Stimulated activated CD8-positive, alpha-beta memory T cell treated with anti-CD3 and anti-CD28 coated beads, Interleukin-2, amount 100 ng/mL, for 48 hours (primary cell): ENCODE measurements at places on chromosomes 2 and 18.

GRCh38 chr2:124122340-124122739 lies 97.3 kb downstream of the CNTNAP5 start:
- no peak for DNase-seq

DNA sequence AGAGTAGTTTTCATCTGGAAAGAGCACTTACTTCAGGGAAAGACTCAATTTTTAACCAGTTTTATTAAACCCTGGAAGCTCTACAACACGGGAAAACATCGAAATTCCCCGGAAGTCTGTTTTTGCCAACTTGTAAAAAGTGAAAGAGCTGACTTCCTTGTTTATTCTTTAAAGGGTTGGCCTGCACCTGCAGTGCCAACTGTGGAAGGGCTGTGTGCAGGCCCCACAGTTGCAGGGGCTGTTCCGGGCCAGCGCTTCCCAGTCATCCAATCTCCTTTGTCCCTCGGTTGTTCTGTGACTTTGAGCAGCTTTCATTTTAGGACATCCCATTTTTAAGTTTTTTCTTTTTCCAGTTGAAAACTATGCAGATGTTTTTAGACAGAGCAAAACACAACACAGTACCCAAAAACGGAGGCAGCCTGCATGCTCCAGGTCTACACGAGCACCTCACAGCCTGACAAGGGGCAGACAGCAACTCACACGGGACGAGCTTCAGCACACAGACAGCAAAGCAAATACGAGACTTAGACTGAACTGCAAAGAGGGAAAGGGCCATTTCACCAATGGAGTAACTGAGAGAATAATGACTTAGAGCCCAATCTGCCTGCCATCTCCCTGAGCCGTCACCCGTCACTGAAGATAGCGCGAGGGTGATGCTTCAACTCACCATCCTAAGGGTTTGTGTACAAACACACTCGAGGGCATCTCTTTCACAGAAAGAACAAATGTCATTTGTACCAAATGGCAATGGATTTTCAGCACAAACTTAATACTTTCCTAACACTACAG lies 70.6 kb downstream of the EMILIN2 start:
- no peak for DNase-seq

- DNase-seq, result no peak
Measured at GRCh38 chr18:8912348-8913326, 189.9 kb upstream of the NDUFV2 start.

DNA sequence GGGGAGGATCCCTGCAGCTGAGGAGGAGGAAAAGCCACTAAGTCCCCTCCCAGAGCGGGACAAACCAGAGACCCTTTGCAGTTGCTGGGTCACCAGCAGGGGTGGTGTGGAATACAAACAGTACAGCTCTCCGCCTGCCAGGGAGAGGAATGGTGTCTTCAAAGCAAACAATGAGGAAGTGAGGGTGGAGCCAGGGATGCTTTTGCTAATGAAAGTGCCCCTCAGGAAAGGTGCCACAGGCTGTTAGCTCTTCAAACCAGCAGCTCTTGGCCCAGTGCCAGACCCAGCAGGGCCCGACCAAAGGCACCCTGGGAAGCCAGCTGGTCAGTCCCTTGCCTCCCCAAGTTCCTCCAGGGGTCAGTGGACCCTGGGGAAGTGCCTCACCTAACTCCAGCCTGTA lies 102.8 kb downstream of the HIBCH start:
- DNase-seq, result no peak

DNA sequence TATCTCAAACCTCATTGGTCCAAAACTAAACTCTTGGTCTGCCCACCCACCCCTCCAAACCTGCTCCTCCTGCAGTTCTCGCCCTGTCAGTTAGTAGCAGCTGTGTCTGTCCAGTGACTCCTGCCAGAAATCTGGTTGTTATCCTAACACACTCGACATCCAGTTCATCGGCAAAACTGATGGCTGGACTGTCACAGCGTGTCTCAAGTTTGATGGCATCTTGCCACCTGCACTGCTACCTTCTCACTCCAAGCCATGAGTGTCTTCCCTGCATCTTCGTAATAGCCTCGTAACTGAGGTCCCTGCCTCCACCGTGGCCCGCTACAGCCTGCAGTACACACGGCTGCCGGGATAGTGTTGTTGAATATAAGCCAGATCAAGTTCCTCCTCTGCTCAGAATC lies 470.1 kb upstream of the RAB12 start:
- no peak for DNase-seq

- DNase-seq, result no peak
Measured at GRCh38 chr2:147449323-147449991, 395.4 kb upstream of the ACVR2A start.

DNA sequence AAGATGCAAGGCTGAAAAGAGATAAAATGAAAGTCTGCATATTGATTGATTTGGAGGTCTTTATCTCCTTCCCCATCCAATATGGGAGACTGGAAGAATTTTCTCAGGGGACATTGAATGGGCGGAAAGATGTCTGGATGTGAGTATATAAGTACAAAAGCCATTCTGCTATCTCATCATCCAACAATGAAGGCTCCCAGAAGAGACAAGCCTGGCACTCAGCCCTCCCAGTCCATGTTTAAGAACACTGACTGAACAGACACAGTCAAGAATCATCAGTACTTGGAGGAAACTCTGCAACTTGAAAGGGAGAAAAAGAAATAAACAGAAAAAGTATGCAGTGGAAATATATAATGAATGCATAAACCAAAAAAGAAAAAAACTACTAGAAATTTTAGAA lies 80.9 kb downstream of the PTRHD1 start:
- no peak for DNase-seq

- no peak for DNase-seq
Measured at GRCh38 chr2:60359569-60359968, 193.9 kb downstream of the BCL11A start.

DNA sequence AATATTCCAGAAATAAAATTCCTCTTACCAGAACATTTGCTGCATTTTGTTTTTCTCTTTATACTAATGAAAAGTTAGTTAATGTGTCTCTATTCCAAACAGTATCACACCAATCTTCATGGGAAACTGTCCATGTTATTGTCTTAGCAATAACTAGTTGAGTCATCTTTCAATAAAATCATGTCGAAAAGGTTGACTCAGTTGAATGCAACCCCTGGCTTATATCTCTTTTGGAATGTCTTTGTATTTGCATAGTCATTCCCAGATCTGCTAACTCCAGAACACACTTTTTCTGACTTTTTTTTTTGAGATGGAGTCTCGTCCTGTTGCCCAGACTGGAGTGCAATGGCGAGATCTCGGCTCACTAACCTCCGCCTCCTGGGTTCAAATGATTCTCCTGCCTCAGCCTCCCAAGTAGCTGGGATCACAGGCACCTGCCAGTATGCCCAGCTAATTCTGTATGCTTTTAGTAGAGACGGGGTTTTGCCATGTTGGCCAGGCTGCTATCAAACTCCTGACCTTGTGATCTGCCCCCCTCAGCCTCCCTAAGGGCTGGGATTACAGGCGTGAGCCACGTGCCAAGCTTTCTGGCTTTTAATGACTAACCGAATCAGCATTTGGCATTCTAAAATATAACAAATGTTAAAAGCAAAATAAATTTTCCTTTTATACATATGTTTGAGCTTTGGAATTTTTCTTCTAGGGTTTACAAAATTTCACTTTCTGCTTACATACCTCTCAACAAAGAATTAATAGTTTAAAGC lies 133.2 kb upstream of the GULP1 start:
- DNase-seq, result no peak

- no peak for DNase-seq
Measured at GRCh38 chr2:39431592-39432316, 5.3 kb downstream of the MAP4K3 start.

GRCh38 chr2:36564377-36564930 lies 33.5 kb downstream of the FEZ2 start:
- DNase-seq, result no peak

DNA sequence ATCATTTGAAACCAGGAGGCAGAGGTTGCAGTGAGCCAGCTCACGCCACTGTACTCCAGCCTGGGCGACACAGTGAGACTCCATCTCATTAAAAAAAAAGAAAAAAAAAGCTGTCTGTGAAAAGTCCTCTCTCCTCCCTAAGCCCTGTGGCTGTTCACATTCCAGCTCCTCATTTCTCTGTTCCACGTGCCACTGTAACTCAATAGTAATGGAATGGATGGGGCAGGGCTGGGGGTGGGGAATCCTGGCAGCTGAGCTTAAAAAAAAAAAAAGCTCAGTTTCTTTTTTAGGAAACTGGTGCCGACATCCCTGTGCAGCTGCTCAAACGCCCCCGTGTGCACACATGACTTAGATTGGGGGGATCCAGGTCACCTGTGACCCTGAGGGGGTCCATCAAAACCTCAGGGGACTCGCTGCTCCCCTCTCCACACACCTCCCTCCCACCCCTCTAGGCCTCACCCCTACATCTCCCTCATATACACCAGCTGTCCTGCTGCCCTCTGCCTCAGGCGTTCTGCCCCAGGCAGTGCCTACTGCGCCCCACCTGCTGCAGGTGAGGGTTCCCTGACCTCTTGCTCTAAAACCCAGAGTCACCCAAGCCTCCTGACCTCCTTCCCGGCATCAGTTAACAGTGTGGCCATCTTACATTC lies 255.4 kb downstream of the AGAP1 start:
- DNase-seq, result no peak

DNA sequence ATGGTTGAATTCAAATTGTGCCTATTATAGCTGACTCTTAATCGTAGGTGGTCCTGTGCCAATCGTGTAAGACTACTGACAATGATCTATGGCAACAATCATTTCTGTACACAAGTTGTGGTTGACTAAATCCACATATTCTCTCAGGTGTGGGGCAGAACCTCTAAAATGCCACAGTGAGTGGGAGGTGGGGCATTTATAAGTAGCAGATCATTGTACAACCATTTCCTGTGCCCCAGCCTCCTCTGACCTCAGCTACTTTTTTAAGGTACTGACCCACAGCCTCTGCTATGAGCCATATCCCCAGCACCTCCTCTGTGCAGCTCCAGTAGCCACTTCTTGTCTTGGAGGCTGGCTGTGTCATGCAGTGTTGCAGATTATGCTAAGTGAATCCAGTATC lies 48.6 kb upstream of the RAPH1 start:
- peak; percentile 21 for DNase-seq

GRCh38 chr18:78977637-78978348 lies 1.8 kb upstream of the SALL3 start:
- DNase-seq, result no peak

GRCh38 chr18:8969639-8970390 lies 132.7 kb upstream of the NDUFV2 start:
- no peak for DNase-seq

DNA sequence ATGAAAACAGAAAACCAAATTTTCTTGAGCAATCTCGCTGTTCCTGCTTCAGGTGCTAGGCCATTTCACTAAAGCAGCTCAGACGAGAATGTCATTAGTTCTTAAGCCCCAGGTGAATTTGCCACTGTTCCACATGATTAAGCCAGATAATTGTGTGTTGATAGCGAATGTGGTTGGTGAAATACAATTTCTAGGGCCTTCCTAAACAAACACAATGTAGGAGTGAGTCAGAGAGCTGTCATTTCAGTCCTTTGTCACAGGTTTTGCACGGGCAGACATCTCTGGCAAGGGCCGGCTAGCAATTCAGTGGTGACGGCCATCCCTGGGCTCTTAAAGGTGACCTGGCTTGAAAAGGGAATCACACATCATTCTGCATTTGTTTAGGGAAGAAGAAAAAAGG lies 170.7 kb downstream of the TMEM182 start:
- DNase-seq, result no peak

DNA sequence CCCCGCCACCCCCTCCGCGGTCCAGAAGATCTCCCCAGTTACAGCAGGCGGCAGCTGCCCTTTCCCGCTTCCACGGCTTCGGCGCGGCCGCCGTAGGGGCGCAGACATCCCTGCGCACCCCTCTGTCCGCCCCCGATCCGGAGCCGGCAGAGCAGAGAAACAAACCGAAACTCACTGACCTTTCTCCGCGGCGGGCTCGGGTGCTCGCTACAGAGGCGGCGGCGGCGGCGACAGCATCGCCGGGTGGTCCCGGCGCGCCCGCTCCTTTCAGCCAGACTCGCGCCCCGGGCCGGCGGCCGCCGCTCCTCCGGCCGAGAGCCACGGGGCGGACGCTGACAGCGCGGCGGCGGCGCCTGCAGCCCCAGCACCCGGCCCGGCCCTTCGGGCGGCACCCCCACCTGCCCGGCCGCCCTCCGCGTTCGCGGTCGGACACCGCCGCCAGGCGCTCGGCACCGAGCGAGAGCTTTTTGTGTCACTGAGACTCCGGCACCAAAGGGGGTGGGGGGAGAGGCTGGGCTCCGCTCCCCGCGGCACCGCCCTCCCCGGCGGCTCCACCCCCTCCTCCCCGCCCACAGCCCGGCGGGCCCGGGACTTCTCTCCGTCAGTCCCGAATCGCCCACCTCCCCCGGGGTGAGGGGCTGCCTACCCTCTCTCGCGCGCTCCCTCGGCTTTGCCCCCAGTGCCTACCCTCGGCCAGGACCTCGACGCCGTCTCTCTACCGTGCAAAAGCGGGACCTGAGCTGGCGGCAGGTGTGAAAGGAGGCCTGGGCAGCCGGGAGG lies 1.4 kb upstream of the RNF152 start:
- DNase-seq, result peak; percentile 43

DNA sequence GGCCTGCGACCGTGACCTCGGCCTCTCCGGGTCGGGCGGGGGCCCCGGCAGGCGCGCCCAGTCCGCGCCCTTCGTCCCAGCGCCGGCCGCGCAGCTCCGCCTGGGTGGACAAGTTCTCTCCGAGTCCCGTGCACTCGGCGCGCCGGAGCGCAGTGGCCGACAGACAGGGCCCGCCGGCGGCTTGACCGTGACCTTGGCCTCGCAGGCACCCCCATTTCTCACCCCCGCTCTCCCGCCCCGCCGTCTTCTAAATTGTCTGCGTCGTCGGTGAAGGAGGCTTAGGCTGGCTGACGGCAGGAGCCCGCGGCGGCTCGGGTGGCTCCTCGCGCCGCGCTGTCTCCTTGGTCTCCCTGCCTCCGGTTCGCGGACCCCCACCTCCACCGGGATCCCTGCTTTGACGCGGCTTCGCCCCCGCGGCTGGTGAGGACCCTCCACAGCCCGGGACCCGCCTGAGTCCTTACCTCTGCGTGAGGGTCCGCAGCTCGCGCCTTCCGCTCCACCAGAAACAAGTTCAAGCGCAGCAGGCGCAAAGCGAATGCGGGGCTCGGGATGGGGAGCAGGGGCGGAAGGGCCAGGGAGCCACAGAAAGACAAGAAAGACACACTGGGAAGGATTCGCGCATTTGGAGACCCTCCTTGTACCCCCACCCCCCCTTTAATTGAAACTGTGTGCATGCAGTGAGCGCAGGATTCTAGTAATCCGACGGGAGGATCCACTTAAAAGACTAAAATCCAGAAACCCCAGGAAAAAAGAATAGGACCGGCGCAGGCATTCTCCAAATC lies 4.0 kb downstream of the PTGR3 start:
- no peak for DNase-seq

DNA sequence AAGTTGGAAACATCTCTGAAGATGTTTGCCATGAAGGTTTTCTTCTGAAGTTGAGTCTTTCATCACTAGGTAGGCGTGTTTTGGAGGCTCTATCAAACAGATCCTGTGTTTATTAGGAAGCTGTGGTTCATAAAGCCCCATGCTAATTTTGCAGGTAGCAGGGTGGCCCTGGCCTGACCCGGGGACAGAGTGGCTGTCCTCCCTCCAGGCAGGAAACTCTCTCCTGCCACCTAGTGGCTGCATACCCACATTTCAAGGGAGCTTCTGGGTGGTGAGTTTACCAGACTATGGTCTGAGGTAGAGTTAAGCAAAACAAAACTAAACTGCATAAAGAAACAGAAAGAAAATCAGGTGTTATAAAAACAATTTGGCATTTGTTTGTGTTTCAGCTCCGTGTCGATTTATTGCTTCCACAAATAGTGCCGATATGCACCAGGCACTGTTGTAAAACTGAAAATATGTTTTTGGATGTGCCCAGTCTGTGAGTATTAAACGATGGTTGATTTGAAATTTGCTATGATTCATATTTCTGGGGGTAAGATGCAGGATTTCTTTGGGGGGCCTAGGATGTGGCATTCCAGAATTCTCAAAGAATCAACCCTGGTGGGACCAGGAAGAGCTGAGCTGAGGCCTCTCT lies 26.0 kb upstream of the IL37 start:
- peak; percentile 36 for DNase-seq
